ENCODE measurements at places on chromosomes 16 and 17. TPM values are rescaled to one million over a fixed set of nuclear protein-coding genes. Genes with fewer than 3 reads are reported as not detected.
A peak's percentile ranks its signal among the peaks of the same experiment; 100 is the strongest.

Gene G6PC1
- not detected for total RNA-seq

Gene PRKCB
- total RNA-seq: 0.57 TPM

DNA sequence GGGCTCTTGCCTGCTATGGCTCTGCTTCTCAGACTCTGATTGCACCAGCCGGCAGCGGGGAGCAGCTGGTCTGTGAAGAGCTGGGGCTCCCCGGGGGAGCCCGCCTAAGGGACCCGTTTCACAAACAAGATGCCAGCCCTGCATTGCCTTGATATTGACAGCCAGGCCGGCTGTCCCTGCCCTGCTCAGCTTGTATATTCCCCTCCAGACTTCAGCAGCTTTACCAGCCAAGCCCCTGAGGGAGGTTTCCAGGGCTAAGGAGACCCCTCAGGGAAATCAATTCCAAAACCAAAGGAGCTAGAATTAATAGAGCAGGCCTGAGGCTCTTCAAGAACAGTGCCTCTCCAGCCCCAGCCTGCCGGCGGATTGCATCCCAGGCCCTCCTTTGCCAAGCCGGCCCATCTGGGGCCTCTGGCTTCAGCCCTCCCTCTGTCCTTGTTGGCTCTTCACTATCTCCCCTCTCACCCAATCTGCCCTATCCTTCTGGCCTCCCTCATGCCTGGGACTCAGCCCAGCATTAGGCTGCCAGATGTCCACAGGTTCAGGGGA is 5.7 kb downstream of the CALB2 start:
- no peak for DNase-seq

DNA sequence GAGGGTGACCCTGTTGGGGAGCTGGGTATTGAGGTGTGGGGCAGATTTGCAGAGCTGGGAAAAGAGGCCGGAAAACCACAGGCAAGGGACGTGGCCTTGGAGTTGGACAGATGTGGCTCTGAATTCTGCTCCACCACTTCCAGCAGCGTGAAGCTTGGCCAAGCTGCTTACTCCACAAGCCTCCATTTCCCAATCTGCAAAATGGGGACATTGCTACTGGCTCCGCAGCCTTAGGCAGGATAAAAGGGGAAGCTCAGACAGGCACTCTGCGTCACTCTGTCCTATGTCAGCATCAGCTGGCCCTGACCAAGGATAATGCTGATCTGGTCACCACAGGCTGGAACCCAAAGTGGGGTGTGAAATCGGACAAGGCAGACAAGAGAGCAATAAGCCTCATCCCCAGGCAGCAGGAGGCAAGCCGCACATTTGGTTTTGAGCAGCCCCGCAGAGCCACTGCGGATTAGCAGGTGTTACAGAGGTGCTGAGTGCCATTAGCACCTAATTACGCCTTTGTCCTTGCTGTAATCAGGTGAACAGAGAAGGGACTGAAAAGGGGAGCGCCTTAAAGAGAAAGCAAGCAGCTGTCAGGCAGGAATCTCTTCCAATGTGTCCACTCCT is 54.8 kb downstream of the SDK2 start:
- DNase-seq: no peak

GRCh38 chr17:57444682-57445450 is 188.5 kb downstream of the MSI2 start:
- DNase-seq: no peak

DNA sequence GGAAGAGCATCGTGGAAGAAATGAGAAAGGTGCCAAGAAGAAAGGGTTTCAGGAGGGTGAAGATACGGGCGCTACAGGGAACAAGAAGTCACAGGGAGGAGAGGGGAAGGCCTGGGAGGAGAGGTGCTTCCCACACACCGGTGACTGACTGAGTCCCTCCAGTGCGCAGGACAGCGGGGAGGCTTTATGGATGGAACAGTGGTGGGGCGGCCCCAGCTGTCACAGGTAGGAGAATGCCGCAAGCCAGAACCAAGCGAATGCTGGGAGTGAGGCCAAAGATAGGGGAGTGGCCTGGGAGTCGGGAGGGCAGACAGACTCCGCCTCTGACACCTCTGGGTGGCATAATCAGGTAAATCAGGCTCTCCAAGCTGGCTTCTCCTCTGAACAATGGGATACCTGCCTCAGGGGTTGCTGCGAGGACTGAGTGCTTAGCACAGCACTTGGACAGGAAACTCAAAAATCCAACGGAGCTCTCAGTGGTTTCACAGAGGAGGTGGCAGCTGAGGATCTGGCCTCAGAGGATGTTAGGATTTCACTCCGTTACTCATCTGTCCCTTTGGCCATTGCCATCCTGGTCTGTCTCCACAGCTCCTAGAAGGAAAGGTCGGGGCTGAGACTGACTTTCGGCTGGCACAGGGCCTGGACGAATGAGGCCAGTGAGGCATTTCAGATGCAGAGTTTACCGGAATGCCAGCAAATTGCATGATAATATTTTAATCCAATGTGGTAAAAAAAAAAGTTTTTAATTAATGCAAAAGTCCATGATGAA is 717 bp upstream of the CNP start:
- no peak for DNase-seq

- DNase-seq: no peak
Observed at GRCh38 chr16:24372824-24373223, 116.7 kb downstream of the CACNG3 start.

GRCh38 chr17:67378454-67379250 is 1.6 kb downstream of the PITPNC1 start:
- DNase-seq: no peak

GRCh38 chr16:27330542-27330941 is 16.8 kb downstream of the IL4R start:
- DNase-seq: no peak

GRCh38 chr17:8158267-8159031 is 4.3 kb downstream of the VAMP2 start:
- peak; percentile 71 for DNase-seq

DNA sequence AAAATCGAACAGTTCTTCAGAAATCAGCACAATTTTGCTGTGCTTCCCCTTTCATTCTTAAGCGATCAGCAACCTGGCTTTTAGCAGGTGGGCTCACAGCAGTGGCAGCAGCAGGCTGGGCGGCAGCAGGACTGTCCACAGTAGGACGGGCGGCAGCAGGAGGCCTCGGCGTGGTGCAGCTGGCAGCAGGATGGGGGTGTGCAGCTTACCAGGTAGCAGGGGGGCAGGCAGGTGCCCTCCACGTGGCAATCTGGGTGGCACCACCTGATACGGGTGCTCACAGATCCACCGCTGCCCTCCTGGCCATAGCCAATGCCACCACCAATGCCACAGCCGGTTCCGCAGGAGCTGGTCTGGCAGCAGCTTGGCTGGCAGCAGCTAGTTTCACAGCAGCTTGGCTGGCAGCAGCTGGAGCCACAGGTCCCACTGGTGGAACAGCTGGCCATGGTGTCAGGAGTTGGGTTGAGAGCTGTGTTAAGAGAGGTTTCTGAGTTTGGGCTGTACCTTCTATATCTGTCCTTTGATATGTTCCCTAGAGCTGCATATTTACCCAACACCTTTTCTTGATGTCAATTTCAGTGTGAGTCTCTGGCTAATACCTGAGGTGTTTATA is at the start of gene KRTAP1-4:
Gene KRTAP1-4, minus strand, starts transcription at position 563 of the 613 bp plus-strand sequence. Its CDS starts 117 bp downstream, at position 446.
- DNase-seq: no peak

- no peak for DNase-seq
Observed at GRCh38 chr17:37516127-37516571, 26.5 kb downstream of the DUSP14 start.

GRCh38 chr17:10616502-10617119 is 40.5 kb downstream of the MYH3 start:
- DNase-seq: no peak

- DNase-seq: no peak
Observed at GRCh38 chr16:65176603-65177002, 54.7 kb upstream of the CDH11 start.

- no peak for DNase-seq
Observed at GRCh38 chr16:77336637-77337036, 98.2 kb downstream of the ADAMTS18 start.

GRCh38 chr17:980406-981291 is 1.1 kb upstream of the NXN start:
- DNase-seq: peak; percentile 31
